ENCODE measurements at places on chromosomes 11 and 22.

- no peak for DNase-seq
These were observed 399.1 kb upstream of the DDI1 start for GRCh38 chr11:103637295-103637694.

DNA sequence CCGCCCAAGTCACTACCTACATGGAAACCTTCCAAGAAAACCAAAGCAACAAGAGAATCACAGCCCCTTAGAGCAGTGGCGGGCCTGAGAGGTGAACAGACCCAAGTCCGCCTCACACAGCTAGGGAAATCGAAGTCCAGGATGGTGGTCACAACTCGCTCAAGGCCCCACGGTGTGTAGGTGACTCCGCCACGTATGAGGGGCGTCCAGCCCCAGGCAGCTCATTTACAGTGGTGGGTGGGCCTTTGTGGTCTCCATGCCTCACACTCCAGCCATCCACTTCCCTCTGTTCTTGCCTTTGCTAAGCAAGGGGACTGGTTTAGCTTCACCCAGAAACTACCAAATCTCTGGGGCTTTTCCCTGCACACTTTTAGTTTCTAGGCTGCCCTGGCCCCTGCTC, 9.7 kb upstream of the TCF20 start:
- DNase-seq: no peak

DNA sequence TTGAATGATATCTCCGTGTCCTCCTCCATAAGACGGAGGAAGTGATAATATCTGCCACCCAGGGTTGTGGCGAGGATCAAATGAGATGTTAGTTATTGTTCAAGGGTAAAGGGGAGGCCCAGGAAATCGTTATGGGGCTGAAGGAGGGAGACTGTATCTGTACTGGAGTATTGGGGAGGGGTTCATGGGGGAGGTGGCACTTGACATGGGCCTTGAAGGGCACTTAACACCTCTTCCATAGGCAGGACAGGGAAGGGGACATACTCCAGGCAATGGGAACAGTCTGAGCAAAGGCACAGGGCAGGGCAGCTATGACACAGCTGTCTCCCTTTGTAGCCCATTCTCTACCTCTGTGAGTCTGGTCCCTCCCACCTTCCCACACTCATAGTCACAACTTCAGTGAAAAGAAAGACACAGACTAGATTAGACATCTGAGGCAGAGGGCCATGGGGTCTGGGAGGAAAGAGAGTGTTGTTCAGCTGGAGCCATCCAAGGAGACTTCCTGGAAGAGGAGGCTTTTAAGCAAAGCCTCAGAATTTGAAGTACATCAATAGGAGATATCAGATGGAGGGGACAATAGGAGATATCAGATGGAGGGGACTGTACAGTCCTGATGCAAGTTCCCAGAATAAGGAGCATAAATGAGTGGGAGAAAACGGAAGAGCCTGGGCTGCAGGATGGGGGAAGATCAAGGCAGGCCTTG, 15.8 kb upstream of the DGKZ start:
- DNase-seq: no peak

DNA sequence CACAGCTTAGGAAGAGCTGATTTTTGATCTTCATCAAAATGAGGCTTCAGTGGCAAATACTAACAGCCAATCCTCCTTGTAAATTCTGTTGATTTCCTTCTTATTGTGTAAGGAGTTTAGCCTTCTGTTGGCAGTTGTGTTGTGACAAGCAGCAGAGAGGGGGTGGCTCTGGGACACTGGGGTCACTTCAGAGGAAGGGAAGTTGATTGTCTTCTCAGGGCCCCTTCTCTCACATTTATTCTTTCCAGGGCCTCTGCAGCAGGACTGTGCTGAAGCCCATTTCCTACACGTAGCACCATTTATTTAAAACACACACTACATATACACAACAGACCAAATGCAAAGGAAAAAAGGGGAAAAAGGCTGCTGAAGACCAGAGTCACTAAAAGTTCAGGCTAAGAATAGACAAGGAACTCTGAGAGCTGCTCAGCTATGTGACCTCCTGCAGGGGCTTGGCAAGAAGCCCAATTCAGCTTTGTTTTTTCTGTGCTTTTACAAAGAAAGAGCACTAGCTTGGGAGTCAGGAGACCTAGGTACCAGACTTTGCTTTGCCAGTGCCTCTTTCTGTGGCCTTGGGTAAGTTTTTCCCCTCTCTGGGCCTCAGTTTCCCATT, 28.3 kb upstream of the UPB1 start:
- no peak for DNase-seq

DNA sequence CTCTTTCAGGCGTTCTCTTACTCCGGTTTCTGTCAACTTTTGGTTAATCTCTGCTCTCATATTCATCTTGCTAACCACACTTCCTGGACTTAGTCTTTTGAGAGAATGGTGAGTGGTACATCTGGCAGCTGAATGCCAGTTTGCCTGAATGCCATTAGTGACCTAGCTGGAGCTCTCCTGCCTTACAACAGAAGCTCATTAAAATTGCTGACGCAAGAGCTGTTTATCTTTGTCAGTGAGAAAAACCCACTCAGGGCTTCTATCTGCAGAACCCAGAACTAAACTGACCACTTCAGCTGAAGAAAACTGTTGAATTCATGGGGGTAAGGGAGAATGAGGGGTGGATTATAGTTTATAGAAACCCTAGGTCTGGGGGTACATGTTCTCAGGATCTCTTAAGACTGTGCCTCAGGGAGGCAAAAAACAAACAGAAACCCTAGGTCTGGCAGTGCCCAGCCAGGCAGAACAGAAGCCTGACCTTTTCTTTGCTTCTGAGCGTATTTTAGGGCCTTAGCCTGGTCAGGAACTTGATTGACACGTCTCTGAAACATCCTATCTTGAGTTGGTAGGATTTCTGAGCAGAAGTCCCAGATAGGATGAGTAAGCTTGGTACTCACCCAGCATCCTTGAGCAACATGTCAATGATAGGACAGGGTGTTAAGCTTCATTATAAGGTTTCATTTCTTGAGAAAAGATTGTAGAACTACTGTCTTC, 52.8 kb upstream of the YWHAH start:
- no peak for DNase-seq

DNA sequence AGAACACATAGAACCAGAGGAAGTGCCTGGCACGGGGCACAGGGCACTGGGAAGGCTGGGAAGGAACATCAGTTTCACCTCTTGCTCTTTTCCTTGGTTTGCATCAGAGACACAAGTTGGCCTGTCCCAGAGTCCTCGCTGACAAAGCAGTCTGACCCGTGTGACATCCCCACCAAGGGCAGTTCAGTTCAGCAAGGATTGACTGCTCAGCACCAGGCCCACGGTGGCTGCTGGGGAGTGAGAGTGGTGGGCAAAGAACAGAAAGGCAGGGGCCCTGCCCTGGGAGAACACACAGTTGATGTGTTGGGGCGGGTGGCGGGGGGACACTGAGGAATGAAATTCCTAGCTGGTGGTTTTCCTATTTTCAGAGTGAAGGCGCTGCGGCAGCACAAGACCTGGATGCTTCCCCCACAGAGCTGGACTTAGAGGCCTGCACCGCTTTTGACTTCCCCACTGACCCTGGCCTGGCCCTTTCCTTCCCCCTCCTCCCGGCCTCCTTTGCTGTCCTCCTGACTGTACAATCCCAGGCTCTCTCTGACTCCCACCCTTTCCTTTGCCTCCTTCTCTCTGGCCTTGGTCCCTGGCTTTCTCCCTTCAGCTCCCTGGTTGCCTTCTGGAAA, 2.2 kb upstream of the TMPRSS13 start:
- no peak for DNase-seq

DNA sequence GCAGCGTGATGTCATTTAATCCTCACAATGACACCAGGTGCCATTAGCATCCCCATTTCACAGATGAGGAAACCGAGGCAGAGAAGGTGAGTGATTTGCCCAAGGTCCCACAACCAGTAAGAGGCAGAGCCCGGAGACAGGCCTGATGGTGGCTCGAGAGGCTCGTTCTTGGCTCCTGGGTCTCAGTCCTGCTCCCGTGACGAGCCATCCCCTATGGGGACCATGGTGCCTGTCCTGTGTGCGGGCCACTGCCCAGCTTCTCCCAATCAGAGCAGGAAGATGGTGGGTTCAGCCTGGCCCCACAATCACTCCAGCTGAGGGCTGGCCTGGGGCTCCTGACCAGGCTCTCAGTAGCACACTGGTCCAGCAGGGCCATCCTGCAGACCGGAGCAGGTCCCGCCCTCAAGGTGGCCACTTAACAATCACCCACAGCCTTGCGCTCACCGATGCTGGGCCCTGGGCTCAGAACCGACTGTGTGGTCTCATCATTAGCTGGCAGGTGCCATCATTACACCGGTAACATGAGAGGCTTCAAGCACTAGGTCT, 3.6 kb downstream of the ALDH3B1 start:
- no peak for DNase-seq

DNA sequence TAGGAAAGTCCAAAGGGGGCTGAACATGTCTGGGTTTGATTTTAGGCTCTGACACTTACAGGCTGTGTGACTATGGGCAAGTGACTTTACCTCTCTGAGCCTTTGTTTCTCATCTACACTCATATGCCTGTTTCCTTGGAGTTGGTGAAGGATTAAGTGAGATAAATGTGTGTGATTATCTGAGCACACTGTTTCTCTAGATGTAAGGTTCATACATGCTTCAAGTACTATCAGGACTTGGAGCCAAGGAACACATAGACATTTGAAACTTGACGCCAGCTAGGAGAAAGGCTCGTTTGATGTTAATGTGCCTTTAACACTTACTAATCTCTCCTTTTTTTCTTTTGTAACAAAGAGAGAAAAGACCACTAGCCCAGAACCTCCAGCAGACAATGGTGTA, 9.7 kb downstream of the CRYBB1 start:
- no peak for DNase-seq

- DNase-seq: no peak
These were observed 5.1 kb downstream of the MYEOV start for GRCh38 chr11:69299023-69299461.

DNA sequence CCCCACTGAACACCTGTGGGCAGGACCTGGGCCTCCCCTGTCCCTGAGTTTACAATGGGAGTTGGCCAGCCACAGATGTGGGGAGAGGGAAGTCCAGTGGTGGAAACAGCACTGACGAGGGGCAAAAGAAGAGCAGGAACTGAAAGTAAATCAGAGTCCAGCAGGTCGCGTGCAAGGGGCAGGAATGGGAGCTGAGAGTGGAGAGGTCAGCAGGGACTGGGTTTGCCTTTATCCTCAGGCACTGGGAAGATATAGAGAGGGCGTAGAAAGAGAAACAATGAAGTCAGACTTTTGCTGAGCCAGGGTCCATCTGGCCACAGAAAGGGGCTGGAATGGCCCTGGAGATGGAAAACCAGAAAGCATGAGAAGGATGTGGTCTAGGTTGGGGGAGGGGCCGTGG, 8.5 kb downstream of the P2RY6 start:
- no peak for DNase-seq

GRCh38 chr11:115607621-115608221, 103.5 kb upstream of the CADM1 start:
- DNase-seq: no peak

- no peak for DNase-seq
These were observed 35.9 kb downstream of the MYO18B start for GRCh38 chr22:25777870-25778269.

DNA sequence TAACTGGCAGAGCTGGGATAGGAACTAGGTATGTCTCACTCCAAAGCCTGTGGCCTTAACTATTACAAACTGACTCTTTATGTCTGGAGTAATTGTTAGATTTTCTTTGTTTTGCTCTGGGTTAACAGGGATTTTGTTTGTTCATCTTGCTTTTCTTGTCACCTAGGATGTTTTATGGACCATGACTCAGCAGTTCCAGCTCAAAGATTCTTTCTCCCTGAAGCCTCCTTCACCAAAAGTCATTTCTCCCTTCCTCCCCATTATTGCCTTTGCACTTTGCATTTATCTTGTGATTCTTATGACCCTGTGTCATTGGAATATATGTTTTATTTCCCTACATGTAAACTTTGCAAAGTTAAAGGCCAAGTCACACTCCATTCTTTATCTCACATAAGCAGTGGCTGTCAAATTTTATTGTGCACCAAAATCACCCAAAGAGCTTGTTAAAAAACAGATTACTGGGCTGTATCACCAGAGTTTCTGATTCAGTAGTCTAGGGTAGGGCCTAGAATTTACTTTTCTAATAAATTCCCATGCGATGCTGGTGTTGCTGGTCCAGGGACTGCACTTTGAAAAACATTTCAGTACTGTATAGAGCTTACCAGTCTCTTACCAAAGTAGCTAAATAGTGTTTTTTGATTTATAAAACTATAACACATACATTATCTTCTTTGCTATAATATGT, 327.7 kb downstream of the DLG2 start:
- no peak for DNase-seq

- DNase-seq: no peak
These were observed 2.1 kb upstream of the KIAA0930 start for GRCh38 chr22:45242778-45243191.

- DNase-seq: no peak
These were observed 16.1 kb upstream of the NRIP3 start for GRCh38 chr11:9019861-9020260.

- DNase-seq: no peak
These were observed 39.0 kb downstream of the ZNF280B start for GRCh38 chr22:22469527-22469926.

GRCh38 chr11:126839496-126839895, 161.1 kb downstream of the KIRREL3 start:
- no peak for DNase-seq

- no peak for DNase-seq
These were observed 137.5 kb upstream of the TRPC6 start for GRCh38 chr11:101721270-101721669.

GRCh38 chr11:36304351-36304750, 8.3 kb downstream of the PRR5L start:
- DNase-seq: no peak

- no peak for DNase-seq
These were observed 26.2 kb upstream of the COMT start for GRCh38 chr22:19915287-19915954.

DNA sequence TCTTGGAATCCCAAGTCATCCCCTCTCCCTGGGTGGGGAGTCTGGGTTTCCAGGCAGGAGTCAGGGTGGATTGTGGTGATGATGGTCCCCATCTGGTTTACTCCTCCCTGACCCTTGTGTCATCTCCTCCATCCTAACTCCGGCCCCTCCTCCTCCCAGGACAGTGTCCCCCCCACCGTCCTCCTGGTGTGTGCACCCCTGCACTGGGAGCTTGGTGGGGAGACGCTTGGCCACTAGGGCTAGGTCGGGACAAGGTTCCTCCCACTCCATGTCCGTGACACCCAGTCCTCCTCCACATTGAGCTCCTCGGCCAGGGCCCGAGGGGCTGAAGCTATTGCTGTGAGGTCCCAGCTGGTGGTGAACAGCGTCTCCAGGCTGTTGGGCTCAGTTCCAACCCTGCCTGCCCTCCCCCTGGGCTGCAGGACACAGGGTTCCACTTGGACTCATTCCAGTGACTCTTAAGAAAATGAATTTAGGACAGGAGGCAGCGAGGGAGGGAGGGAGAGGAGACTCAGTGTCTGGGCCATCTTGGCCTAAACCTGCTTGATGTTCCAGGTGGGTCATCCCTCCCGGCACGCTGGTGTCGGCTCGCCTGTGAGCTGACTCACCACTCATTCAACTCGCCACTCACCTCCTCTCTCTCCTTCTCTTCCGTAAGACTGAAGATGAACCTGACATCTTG, 433.2 kb downstream of the TBC1D22A start:
- DNase-seq: no peak

Data from germinal center (tissue), 1 donor.